Tibial nerve (tissue), 4 donors: ENCODE measurements at places on chromosomes 13 and 19. TPM values are rescaled to one million over a fixed set of nuclear protein-coding genes. Genes with fewer than 3 reads are reported as not detected.

GRCh38 chr19:33161201-33161600, 29.3 kb downstream of the WDR88 start:
- no peak overlapping the region for H3K4me3 ChIP-seq
- no peaks in the 10 kb centered on the region for H3K36me3 ChIP-seq
- no peak for DNase-seq

- H3K27me3 ChIP-seq, result no peaks in the 10 kb centered on the region
- H3K36me3 ChIP-seq, result no peaks in the 10 kb centered on the region
- H3K27ac ChIP-seq, result no peak overlapping the region
Measured at GRCh38 chr13:26616126-26616525, 58.6 kb downstream of the WASF3 start.

Gene SPRYD7
- total RNA-seq, result 5.5 TPM

Gene LRRC63
- not detected for total RNA-seq

DNA sequence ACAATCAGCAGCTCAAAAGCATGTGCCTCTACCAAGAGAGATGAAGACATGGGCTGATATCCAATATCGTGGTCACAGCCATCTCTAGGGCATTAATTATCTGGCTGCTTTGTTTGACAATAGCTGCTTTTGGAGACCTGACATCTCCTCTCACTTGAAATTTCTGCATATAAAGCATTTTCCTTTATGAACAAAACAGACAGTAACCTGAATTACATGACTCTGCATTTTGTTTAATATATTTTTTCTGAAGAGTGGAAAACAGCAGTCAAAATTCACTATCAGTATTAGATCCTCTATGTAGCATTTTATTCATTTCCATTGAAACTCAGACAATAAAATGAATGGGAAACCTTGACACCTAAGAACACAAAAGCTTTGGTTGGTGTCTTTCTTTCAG, 42.4 kb upstream of the ESD start:
- H3K4me3 ChIP-seq, result no peak overlapping the region
- H3K36me3 ChIP-seq, result no peaks in the 10 kb centered on the region
- no peak for DNase-seq

DNA sequence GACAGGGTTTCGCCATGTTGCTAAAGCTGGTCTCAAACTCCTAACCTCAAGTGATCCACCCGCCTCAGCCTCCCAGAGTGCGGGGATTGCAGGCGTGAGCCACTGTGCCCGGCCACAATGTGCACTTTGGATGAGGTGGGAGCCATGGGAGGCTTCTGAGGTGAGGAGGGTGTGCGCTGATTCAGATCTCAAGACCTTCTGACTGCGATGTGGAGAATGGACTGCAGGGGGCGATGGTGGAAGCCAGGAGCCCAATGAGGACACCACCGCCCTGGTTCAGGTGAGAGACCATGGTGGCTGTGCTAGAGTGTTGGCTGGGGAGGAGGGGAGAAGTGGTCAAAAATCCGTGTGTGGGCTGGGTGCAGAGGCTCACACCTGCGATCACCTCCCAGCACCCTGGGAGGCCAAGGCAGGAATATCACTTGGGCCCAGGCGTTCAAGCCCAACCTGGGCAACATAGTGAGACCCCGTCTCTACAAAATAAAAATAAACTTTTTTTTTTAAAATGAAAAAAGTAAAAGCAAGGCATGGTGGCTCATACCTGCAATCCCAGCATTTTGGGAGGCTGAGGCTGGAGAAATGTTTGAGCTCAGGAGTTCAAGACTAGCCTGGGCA, 5.6 kb downstream of the INAFM1 start:
- H3K4me1 ChIP-seq, result peaks cover 12% of the 10 kb centered on the region
- H3K27me3 ChIP-seq, result no peaks in the 10 kb centered on the region
- H3K27ac ChIP-seq, result no peak overlapping the region
- no peaks in the 10 kb centered on the region for H3K36me3 ChIP-seq
- DNase-seq, result no peak

GRCh38 chr19:42273407-42274064, 4.5 kb downstream of the CIC start:
- peaks cover 47% of the 10 kb centered on the region for H3K36me3 ChIP-seq
- no peak for DNase-seq
- H3K4me3 ChIP-seq, result no peak overlapping the region
- H3K27ac ChIP-seq, result no peak overlapping the region

DNA sequence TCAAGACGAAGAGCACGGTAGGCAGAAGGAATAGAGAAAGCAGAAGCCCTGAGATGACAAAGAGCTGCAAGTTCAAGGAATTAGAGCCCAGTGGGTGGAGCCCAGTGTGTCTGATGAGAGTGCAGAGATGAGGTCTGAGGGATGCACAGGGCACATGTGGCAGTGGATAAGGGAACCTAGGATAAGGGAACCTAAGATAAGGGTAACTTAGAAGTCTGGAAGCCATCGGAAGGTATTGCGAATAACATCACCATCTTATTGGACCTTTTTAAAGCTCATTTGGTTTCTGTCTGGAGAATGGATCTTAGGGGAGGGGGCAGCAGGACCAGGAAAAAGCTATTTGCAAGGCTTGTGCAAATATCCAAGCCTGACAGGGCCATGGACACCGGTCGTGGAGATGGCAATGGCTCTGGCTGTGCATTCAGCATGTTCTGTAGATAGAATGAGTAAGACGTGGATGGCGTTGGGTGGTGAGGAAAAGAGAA, 1.3 kb downstream of the FPR3 start:
- H3K4me1 ChIP-seq, result no peaks in the 10 kb centered on the region
- no peak overlapping the region for H3K4me3 ChIP-seq
- no peaks in the 10 kb centered on the region for H3K36me3 ChIP-seq
- no peak for DNase-seq
- H3K27me3 ChIP-seq, result no peaks in the 10 kb centered on the region

- H3K27ac ChIP-seq, result no peak overlapping the region
- H3K27me3 ChIP-seq, result no peaks in the 10 kb centered on the region
Measured at GRCh38 chr13:34364633-34365032, 546.7 kb downstream of the RFC3 start.

DNA sequence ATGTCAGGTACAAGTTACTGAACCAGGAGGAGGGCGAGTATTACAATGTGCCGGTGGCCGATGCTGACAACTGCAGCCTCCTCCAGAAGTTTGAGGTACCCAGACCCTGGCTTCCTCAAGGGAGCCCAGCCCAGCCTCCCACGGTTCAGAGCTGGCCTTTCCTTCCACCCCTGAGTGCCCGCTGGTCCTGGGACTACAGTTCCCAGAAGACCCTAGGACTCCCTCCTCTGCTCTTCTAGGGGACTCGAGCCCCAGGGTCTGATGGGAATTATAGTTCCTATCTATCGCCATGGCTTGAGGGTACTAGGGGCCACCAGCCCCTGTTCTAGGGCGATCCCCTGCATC, 11.0 kb downstream of the PRKCG start:
- DNase-seq, result no peak
- H3K36me3 ChIP-seq, result no peaks in the 10 kb centered on the region
- H3K27me3 ChIP-seq, result no peaks in the 10 kb centered on the region
- no peak overlapping the region for H3K4me3 ChIP-seq
- peaks cover 6% of the 10 kb centered on the region for H3K4me1 ChIP-seq
- H3K27ac ChIP-seq, result no peak overlapping the region

- H3K27me3 ChIP-seq, result no peaks in the 10 kb centered on the region
- no peak for DNase-seq
- no peaks in the 10 kb centered on the region for H3K36me3 ChIP-seq
- H3K27ac ChIP-seq, result peak overlapping the region; percentile 70
- no peak overlapping the region for H3K4me3 ChIP-seq
Measured at GRCh38 chr19:6610934-6611852, 20.2 kb upstream of the CD70 start.

Gene KIR2DL4
- total RNA-seq, result not detected

DNA sequence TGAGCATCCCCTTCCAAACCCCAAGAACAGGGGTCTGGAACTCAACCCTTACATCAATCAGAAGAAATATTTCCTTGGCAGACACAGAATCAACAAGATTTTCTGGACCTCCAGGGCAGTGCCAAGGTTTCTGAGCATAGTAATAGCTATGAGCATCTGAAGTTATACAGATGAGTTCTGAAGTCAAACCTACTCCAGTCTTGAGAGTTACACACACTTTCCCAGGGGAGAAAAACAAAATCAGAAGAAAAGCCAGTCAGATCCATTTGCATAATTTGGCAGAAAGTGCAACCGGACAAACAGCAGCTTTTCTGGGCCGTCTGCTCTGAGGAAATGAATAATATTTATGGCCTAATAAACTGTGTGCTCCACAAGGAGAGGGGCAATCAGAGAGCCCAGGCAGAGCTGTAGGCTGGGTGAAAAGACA, 93.1 kb downstream of the KL start:
- H3K4me3 ChIP-seq, result no peak overlapping the region
- DNase-seq, result no peak
- H3K4me1 ChIP-seq, result peaks cover 42% of the 10 kb centered on the region
- peaks cover 6% of the 10 kb centered on the region for H3K36me3 ChIP-seq
- no peaks in the 10 kb centered on the region for H3K27me3 ChIP-seq
- no peak overlapping the region for H3K27ac ChIP-seq

- H3K4me3 ChIP-seq, result no peak overlapping the region
- no peaks in the 10 kb centered on the region for H3K27me3 ChIP-seq
- DNase-seq, result no peak
- no peak overlapping the region for H3K27ac ChIP-seq
Measured at GRCh38 chr13:51311231-51311630, 28.3 kb upstream of the SERPINE3 start.

DNA sequence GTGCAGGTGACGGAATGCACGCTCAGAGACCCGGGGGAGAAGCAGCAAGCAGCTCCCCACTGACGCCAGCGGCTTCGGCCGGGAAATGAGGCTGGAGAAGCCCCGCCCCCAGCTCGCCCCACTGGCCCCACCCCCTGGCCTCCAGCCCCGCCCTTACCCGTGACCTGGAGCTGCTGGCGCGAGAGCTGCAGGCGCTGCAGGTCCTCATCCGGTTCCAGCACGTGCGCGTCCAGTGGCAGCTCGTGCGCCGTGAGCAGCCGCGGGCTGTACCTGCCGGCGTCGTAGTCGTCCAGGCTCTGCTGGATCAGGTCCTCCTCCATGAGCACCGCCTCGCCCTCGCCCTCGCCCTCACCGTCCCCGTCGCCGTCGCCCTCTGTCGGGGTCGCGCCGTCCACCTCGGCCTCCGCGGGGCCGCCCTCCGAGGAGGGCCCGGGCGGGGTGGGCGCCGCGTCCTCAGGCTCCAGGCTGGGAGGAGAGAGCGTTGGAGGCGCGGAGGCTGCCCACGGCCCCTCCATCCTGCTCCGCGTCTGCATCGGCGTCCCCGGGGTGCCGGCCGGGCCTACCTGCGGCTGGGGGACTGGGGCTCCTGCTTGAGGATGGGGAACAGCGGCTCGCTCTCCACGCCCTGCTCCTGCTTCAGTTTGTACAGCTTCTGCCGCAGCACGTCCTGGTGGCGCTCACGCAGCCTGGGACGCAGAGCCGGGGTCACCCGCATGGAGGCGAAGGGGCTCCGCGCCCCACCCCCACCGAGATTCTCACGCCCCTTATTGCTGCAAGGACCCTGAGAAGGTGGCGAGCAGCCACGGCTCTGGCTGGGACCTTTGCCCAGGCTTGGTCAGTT, 6.4 kb upstream of the TBXA2R start:
- H3K27me3 ChIP-seq, result no peaks in the 10 kb centered on the region
- DNase-seq, result no peak
- H3K27ac ChIP-seq, result no peak overlapping the region
- no peak overlapping the region for H3K4me3 ChIP-seq
- no peaks in the 10 kb centered on the region for H3K4me1 ChIP-seq
- peaks cover 12% of the 10 kb centered on the region for H3K36me3 ChIP-seq

DNA sequence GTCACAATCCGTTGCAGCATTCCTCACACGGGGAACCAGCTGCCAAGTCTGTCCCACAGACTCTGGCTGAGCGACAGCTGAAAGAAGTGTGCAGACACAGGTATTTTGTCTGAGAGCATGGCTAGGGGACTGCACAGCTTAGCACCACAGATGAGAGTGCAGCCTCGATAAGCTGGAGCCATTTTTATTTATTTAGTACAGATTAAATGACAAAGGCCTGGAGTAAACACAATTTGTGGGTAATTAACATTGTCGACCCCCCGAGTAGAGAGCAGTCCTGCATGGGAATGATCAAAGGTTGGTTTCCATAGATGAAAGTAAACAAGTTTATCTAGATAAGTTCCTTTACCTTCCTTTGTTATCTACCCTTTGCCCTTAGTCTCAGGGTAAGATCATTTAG, 836.2 kb downstream of the DACH1 start:
- H3K27me3 ChIP-seq, result no peaks in the 10 kb centered on the region
- H3K4me1 ChIP-seq, result no peaks in the 10 kb centered on the region
- H3K36me3 ChIP-seq, result no peaks in the 10 kb centered on the region
- no peak overlapping the region for H3K4me3 ChIP-seq
- DNase-seq, result no peak

Gene POMP
- total RNA-seq, result 37.5 TPM

Gene ENOX1
- 8.2 TPM for total RNA-seq

- H3K27ac ChIP-seq, result no peak overlapping the region
- H3K4me3 ChIP-seq, result no peak overlapping the region
- no peak for DNase-seq
- no peaks in the 10 kb centered on the region for H3K4me1 ChIP-seq
- no peaks in the 10 kb centered on the region for H3K27me3 ChIP-seq
Measured at GRCh38 chr19:58118979-58119733, 21.1 kb upstream of the ZSCAN18 start.

Gene SH2D3A
- 4.2 TPM for total RNA-seq

GRCh38 chr19:18840288-18841267, 8.8 kb downstream of the UPF1 start:
- H3K36me3 ChIP-seq, result no peaks in the 10 kb centered on the region
- H3K27me3 ChIP-seq, result no peaks in the 10 kb centered on the region
- H3K27ac ChIP-seq, result no peak overlapping the region
- no peak overlapping the region for H3K4me3 ChIP-seq
- H3K4me1 ChIP-seq, result peaks cover 98% of the 10 kb centered on the region
- DNase-seq, result no peak

DNA sequence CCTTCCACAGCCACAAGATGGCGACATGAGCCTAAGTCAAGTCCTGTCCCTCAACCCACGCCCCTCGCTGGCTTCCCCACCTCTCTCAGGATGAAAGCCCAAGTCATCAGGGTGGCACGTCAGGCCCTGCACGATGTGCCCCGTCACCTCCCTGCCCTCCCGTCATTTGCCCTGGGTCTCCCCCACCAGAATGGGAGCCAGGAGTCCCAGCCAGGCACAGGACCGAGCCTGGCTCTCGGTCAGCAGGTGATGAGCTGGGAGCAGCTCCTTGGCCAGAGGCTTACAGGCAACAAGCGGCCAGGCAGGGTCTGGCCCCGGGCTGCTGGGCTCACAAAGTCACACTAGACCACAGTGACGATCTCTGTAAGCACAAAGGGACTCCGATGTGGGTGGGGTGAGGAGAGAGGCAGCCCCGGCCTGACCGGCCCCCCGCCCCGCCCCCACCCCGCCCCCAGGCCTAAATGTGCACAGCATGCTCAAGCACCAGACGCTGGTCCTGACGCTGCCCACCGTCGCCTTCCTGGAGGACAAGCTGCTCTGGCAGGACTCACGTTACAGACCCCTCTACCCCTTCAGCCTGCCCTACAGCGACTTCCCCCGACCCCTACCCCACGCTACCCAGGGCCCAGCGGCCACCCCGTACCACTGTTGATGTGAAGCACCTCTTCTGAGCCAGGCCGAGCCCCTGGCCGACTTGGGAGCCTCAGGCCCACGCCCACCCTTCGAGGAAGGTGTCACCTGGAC, 7.3 kb downstream of the MRPL4 start:
- H3K4me3 ChIP-seq, result no peak overlapping the region
- H3K27me3 ChIP-seq, result no peaks in the 10 kb centered on the region
- H3K36me3 ChIP-seq, result peaks cover 58% of the 10 kb centered on the region
- no peak overlapping the region for H3K27ac ChIP-seq
- H3K4me1 ChIP-seq, result no peaks in the 10 kb centered on the region

GRCh38 chr13:65292488-65292901, 1937.6 kb downstream of the PCDH9 start:
- DNase-seq, result no peak
- no peak overlapping the region for H3K4me3 ChIP-seq
- no peak overlapping the region for H3K27ac ChIP-seq
- H3K36me3 ChIP-seq, result no peaks in the 10 kb centered on the region
- no peaks in the 10 kb centered on the region for H3K27me3 ChIP-seq
- no peaks in the 10 kb centered on the region for H3K4me1 ChIP-seq

- H3K4me3 ChIP-seq, result no peak overlapping the region
- no peak for DNase-seq
- no peaks in the 10 kb centered on the region for H3K27me3 ChIP-seq
Measured at GRCh38 chr13:44842158-44842557, 147.1 kb downstream of the NUFIP1 start.
